ENCODE measurements at places on chromosomes 1 and 21.

GRCh38 chr1:31376375-31377134, 3.7 kb upstream of the FABP3 start:
- DNase-seq, result peak; percentile 89

GRCh38 chr1:235090406-235091069, 38.1 kb downstream of the TOMM20 start:
- peak; percentile 91 for DNase-seq

DNA sequence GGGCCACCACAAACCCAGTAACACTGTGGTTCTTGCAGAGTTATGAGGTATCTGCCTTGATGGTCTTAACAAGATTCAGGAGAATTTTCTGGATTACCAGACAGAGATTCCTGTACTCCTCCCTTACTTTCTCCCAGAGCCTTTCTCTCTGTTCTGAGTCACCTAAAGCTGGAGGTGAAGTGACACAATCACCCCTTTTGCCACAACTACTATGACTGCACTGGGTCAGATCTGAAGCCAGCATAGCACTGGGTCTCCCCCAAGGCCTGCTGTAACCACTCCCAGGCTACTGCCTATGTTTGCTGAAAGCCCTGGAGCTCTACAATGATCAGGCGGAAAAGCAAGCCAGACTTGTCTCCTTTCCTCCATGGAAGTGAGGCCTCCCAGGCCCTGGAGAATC, 156.7 kb upstream of the NEGR1 start:
- DNase-seq, result no peak

GRCh38 chr21:45356251-45356650, 48.7 kb upstream of the COL18A1 start:
- DNase-seq, result no peak

GRCh38 chr1:198253259-198253658, 96.5 kb downstream of the NEK7 start:
- DNase-seq, result no peak

- DNase-seq, result no peak
Measured at GRCh38 chr1:25201006-25201405, 31.3 kb downstream of the SYF2 start.

GRCh38 chr21:16838331-16838730, 674.5 kb upstream of the CXADR start:
- peak; percentile 33 for DNase-seq

DNA sequence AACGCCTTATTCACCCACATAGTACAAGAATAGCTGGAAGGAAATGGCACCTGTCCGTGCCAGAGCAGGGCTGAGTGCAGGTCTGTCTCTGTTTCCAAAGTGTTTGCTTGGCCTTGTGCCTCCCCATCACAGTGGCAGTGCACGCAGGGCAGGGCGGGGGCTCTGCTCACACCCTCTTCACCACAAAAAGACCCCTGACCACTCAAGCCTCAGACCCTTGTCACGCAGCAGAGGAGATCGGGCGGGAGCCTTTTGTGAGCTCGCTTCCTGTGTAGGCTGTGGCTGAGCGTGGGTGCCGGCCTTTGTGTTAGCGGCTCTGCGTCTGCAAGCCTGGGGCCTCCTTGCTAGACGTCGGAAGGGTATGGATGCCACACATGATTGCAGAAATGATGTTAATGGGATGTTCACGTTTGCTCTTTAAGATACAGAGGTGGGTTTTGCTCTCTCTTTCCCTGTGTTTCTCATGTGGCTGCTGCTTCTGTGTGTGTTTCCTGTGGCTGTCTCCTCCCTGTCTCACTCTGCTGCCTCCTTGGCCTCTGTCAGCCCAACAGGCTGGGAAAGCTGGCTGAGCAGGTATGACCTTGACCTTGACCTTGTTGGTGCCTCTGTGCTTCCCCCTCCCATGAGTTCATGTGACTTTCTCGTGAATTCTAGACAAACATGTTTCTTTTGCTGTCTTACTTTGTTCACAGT, 45.4 kb downstream of the S100B start:
- no peak for DNase-seq

DNA sequence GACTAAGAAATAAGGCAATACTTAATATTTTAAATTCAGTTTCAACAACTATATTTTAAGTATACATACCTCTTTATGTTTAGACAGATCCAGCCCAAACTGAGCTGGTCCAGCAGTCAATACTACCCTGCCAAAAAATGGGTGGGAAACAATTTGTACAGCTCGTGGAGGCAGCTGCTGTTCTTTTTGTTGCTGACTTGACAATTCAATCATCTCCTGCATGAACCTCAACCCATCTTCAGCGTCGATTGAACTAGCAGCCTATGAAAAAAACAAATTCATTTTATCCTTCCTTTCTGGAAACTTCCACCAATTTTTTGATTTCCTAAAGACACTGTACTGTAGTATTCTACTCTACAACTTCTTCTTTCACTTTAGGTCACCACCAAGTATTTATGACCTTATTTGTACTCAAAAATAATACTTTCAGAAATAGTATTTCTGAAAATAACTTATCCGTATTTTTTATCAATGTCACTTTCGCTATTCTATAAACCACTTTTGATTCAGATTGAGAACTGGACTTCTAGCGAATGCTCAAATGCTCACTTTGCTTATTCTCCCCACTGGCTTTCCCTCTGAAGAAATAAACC, 46.5 kb downstream of the EDEM3 start:
- DNase-seq, result no peak

DNA sequence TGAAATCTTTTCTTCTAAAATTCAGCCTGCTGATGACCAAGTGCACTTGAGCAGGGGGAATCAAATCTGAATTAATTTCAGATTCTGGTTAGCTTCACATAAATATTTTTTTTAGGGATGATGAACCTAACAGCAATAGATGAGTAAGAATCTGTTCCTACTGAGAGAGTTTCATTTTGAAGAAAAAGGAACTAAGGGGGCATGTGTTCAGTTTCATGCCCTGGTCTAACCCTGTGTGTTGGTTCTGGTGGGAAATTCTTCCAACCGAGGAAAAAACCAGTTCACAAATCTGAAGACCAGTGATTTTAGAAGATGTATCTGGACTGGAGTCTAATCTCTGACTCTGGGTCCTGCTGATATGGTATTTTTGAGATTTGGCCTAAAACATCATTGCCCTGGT, 13.7 kb downstream of the SELL start:
- DNase-seq, result no peak

DNA sequence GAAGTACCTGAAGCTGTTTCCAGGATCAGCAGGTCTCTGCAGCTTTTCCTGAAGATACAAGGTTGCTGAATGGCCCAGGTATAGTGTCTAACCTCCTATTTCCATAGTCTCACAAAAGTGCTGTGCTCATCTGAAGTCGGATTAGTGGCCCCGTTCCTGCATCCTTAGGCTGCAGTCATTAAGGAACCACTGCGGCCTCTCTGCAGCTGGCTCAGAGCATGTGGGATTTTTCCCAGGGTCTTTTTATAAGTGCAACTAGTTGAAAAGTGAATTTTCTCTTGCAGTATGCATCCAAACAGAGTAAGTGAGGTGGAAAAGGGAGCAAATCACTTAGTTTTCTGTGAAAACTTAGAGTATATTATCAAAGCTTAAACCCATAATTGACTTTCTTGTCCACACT, 565.3 kb upstream of the NEGR1 start:
- DNase-seq, result no peak

GRCh38 chr1:153790313-153790965, 15.2 kb downstream of the SLC27A3 start:
- no peak for DNase-seq

- DNase-seq, result no peak
Measured at GRCh38 chr1:90273241-90273774, 278.4 kb downstream of the ZNF326 start.

DNA sequence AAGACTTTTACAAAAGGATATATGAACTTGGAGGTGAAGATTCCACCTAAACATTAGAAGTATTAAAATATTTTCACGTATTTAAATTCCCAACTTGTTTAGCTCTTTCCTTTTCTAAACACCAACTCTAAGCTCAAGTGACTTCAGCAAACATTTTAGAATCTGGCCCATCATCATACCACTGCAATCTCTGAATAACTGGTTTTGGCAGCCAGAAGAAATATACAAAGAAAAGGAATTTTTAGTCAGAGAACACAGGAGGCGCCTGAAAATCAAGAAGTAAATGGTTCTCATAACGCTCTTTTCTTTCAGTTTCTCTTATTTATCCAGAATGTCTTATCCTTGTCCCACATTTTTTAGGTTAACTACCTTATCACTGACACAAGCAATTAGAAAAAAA, 10.4 kb downstream of the TAF1A start:
- no peak for DNase-seq

GRCh38 chr1:102097451-102097850, 100.7 kb upstream of the OLFM3 start:
- DNase-seq, result no peak

DNA sequence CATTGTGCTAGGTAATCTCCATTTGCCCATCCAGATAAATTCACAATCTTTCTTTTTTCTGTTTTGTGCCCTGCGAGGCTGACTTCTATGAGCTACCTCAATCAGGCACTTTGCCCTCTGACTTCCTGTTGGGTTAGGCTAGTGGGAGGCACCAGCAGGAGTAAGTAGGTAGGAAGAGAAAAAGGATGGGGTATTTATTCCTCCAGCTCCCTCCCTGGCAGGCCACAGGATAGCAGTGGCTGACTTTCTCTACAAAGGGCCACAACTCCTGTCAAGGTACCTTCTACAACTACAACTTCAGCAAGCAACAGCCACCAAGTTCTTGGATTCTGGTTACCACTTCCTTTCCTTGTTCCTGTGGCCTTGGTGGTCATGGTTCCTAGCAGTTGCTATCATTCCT, 18.8 kb upstream of the GORAB start:
- peak; percentile 67 for DNase-seq
